ENCODE measurements at places on chromosomes 2 and 18. TPM values are rescaled to one million over a fixed set of nuclear protein-coding genes. Genes with fewer than 3 reads are reported as not detected.

The RNU2-63P gene
- not detected for total RNA-seq

The KYNU gene
- total RNA-seq: 3.5 TPM

The MIB1 gene
- 120 TPM for total RNA-seq

The ERBB4 gene
- 17.9 TPM for total RNA-seq

The PAIP2B gene
- total RNA-seq: 20.4 TPM

The LYPD6 gene
- total RNA-seq: 18.4 TPM

The CDK15 gene
- total RNA-seq: 1.7 TPM

The PSMA8 gene
- not detected for total RNA-seq

The CPO gene
- total RNA-seq: not detected

The SULT1C2 gene
- total RNA-seq: 3.9 TPM

The TUBA3E gene
- not detected for total RNA-seq

The UBXN4 gene
- total RNA-seq: 192 TPM

The SLC9A2 gene
- 0.49 TPM for total RNA-seq

The LAPTM4A gene
- 152 TPM for total RNA-seq

The NAT8 gene
- total RNA-seq: not detected

The PSD4 gene
- total RNA-seq: 20.5 TPM

The C1GALT1C1L gene
- 1.3 TPM for total RNA-seq

The MARCO gene
- total RNA-seq: 0.16 TPM

The MYOM1 gene
- 40.7 TPM for total RNA-seq

The MCEE gene
- 28.5 TPM for total RNA-seq

The SH3RF3 gene
- total RNA-seq: 6.3 TPM

The TBR1 gene
- 1.7 TPM for total RNA-seq

The POTEJ gene
- total RNA-seq: 0.71 TPM

The CHRNG gene
- 2.0 TPM for total RNA-seq

The CABLES1 gene
- total RNA-seq: 18.5 TPM

The ANKRD29 gene
- 6.7 TPM for total RNA-seq

The ALPP gene
- total RNA-seq: not detected

The CHN1 gene
- total RNA-seq: 71.1 TPM

The CAPN13 gene
- total RNA-seq: 2.5 TPM

The ITM2C gene
- total RNA-seq: 162 TPM

The RGPD4 gene
- 2.2 TPM for total RNA-seq

The C2orf76 gene
- 19.1 TPM for total RNA-seq

The TMEM198 gene
- total RNA-seq: 8.6 TPM

The CNRIP1 gene
- 38.9 TPM for total RNA-seq

Data from camera-type eye (tissue), 1 donor.